Large intestine (tissue), 12 donors: ENCODE measurements at places on chromosomes 16 and 17.

DNA sequence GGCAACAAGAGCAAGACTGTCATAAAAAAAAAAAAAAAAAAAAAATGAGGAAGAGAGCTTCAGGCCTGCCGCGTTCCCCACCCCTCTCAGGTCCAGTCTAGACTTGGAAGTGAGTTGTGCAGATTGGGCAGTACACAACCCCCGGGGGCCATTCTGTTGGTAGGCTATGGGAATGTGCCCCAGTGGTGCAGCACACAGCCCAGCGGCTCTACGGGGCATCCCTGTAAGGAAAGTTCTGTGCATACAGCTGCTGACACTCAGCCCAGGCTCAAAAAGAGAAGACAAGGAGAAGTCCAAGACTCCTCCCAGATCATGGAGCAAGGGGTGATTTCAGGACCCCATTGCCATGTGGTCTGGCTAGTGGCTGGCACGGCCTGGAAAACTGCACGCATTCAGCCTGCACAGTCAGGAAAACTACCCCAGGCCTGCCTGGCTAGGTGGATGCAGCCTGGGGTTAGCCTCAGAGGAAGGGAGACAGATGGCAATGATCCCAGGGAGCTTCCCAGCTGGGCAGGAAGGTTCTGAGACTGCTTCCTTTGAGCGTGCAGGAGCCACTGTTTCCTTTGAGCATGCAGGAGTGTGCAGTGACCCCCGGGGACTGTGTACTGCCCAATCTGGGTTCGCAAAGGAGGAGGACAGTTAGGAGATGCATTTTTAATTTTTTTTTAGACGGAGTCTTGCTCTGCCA, 44.8 kb downstream of the PECAM1 start:
- DNase-seq, result no peak

DNA sequence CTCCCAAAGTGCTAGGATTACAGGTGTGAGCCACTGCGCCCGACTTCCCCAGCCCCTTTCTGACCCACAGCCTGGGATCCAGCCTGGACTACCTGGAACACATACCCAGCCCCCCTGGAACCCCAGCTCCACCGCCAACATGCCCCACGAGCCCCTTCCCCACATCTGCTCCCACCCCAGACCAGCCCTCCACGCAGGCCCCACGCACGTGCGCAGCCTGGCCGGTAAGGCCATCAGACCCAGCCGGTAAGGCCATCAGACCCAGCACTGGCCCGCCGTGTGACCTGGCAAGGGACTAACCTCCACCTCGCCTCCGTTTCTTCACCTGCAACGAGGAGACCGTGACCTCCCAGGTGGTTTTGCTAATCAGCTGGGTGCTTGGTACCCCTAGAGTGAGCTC, 46.5 kb downstream of the RPH3AL start:
- no peak for DNase-seq

- DNase-seq, result no peak
Observed at GRCh38 chr17:63376949-63377348, 69.2 kb downstream of the CYB561 start.

- no peak for DNase-seq
Observed at GRCh38 chr17:17783825-17784656, 52.7 kb downstream of the SREBF1 start.

DNA sequence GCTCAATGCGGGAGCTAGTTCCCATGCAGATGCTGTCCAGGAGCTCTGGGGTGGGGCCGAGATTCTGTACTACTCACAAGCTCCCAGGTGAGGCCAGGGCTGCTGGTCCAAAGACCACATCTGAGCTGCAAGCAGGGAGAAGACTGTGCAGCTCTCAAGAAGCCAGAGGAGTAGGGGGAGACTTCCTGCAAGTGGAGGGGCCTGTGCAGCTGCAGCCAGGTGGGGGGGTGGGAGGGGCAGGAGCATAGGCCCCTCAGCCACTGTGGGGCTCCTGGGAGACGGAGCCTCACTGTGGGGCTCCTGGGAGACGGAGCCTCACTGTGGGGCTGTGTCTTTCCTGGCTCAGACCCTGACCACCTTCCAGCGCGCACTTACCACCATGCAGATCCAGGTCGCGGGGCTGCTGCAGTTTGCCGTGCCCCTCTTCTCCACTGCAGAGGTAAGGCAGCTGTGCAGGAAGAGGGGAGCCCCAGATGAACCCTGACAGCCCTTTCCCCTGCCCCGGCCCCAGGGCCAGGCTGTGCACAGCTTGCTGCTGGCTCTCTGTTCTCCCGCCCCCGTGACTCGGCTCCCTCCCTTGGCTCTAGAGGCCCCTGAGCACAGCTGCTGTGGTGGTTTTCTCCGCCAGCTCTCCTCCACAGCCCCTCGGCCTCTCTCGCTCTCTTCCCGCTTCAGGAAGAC, 24.3 kb upstream of the DNAI2 start:
- no peak for DNase-seq

- peak; percentile 55 for DNase-seq
Observed at GRCh38 chr16:86072328-86073102, 173.6 kb downstream of the IRF8 start.

DNA sequence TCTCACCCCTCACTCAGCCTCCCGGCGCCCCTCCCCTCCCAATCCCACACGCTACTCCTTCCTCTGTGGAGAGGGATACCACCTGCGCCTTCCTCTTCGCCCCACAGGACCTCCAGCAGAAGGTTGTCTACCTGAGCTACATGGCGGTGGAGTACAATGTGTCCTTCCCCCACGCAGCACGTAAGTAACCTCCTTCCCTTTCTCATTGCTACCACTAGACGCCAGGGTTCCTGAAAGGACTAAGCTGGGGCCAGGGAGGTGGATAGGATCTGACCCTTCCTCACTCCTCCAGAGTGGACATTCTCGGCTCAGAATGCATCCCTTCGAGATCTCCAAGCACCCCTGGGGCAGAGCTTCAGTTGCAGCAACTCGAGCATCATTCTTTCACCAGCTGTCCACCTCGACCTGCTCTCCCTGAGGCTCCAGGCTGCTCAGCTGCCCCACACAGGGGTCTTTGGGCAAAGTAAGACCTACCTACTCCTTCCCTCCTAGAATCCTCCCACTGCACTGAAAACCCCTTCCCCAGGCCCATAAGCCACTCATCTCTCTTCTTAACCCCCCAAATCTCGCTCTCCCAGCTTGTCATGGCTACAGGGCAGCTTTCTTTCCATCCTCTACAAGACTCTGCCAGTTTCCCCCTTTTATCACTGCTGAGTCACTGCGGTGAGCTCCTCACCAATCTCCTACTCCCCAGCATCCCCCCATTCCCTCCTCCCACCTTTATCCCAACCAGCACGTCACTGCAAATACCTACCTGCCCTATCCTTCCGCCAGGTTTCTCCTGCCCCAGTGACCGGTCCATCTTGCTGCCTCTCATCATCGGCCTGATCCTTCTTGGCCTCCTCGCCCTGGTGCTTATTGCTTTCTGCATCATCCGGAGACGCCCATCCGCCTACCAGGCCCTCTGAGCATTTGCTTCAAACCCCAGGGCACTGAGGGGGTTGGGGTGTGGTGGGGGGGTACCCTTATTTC, 1.5 kb downstream of the CD68 start:
- DNase-seq, result no peak

DNA sequence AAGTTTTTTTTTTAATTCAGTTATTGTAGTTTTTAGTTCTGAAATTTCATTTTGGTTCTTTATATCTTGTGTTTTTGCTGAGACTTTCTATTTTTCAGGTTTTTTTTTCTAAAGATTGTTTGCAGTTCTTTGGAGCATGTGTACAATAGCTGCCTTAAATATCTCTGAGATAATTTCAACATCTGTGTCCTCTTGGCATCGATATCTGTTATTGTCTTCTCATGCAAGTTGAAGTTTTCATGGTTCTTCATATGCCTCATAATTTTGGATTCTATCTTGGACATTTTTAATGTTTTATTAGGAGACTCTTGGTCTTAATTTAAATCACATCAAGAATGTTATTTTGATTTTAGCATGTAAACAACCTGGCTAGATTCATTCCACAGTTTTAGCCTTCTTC, 22.8 kb downstream of the COX11 start:
- no peak for DNase-seq

DNA sequence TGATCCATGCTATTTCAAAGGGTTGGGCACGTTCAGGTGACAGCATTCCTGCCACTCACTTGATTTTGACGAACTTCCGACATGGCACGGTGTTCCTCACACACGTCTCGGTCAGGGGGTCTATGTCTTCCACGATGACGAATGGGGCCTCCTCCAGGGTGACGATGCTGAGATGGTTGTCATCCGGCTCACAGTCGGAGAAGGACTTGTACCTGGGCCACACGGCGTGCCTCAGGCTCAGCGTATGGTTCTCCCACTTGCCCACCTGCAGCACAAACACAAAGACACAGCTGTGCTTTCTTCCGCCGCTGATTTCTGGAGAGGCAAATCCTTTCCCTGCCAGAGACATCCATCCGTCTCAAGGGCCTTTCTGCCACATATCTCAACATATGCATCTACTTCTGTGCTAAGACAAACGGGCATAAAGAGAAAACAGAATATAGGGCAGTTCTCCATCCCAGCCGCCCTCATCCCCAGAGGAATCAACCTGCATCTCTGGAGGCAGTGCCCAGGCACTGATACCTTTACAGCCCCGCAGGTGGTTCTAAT, 332.5 kb downstream of the GRIN2A start:
- DNase-seq, result no peak

- no peak for DNase-seq
Observed at GRCh38 chr16:82580298-82580890, 46.4 kb upstream of the CDH13 start.

- DNase-seq, result no peak
Observed at GRCh38 chr17:32609085-32609484, 122.3 kb downstream of the CDK5R1 start.

- DNase-seq, result no peak
Observed at GRCh38 chr16:74305978-74306784, 9.6 kb downstream of the PSMD7 start.

DNA sequence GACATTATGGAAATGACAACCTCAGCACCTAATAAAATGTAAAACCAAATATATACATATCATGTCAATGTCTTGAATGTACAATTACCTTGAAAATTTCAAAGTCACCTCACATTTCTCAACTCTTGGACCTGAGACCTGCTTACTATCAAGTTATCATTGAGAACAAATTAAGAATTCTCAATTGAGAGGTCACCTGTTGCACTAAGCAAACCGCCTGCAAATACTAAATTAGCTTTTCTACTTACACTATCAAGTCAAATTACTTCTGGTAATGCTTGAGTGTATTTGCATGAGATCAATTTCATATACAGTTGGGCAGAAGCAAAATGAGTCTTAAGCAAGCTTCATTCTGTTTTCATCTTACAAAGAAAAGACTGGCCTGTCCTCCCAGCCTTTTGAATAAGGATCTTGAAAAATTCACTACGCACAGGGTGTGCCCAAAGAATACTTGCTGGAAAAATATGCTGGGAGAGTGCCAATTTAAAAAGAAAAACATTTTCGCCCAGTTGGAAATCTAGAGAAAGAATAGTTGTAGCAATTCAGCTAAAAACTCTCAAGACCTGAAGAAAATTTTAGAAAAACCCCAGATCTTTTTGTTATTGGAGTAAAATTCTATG, 35.7 kb downstream of the KANSL1 start:
- DNase-seq, result no peak

GRCh38 chr17:43395165-43395564, 3.6 kb upstream of the ARL4D start:
- DNase-seq, result no peak

GRCh38 chr17:42886283-42887176, 14.1 kb upstream of the G6PC1 start:
- DNase-seq, result no peak

GRCh38 chr17:83002118-83002805, 77.1 kb upstream of the METRNL start:
- no peak for DNase-seq

DNA sequence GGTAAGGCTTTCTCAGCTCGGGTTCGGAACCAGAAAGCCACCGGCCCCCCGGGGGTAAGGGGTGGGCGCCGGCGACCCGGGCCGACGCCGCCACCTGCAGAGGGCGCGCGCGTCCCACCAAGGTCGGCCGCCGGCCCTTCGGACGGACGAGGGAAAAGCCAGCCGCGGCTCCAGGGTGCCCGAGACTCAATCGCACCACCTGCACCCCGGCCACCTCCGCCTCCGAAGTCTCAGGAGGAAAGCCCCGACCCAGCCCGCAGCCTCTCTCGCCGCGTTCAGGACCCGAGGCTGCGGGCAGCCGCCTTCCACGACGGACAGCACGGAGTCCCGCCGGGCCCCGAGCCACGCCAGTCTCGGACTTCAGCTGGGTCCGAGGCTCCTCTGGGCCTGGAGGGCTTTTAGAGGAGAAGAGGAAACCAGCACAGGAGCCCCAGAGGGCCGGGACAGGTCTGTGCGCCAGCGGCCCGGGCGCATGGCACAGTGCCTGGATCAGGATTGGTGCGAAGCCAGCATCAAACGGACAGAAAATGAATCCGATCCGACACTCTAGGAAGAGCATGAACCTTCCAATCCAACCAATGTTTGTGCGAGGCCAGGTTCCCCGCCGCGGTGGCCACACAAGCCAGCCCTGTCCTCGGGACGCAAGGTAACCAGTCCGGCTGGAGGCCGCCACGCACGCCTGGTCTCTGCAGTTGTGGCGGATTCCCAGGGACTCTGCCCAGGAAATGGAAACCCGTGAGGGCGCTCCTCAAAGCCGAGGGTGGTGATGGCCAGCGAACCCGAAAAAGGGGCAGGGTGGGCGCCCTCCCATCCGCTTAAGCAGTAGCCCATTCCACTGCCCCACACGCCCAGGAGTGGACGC, 6.7 kb downstream of the CBX8 start:
- DNase-seq, result no peak

- peak; percentile 70 for DNase-seq
Observed at GRCh38 chr17:4947411-4948165, 742 bp downstream of the PFN1 start.

- no peak for DNase-seq
Observed at GRCh38 chr17:2801841-2802240, 5.6 kb downstream of the RAP1GAP2 start.
